ENCODE measurements at places on chromosomes 6 and 20.

GRCh38 chr6:115753446-115753845 lies 307.2 kb downstream of the FRK start:
- DNase-seq: no peak

DNA sequence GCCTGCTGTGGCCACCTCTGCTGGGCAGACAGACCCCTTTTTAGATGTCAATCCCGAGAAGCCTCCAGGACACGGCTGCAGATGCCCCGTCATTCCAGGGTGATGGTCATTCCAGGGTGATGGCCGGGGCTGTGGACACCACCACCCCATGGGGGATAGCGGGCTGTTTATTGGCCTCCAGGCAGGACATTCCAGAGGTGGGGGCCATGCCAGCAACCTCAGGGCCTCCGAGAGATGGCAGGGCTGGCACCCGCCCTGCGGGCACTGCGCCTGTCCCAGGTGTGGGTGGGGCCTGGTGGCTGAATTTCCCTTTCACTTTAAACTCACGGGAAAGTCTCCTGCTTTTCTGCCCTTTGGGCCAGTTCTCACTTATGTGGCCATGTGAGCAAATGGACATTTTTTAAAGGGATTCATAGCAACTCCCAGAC lies 14.5 kb downstream of the COL9A3 start:
- DNase-seq: no peak

- peak; percentile 17 for DNase-seq
Observed at GRCh38 chr6:153625089-153625488, 414.0 kb upstream of the OPRM1 start.

DNA sequence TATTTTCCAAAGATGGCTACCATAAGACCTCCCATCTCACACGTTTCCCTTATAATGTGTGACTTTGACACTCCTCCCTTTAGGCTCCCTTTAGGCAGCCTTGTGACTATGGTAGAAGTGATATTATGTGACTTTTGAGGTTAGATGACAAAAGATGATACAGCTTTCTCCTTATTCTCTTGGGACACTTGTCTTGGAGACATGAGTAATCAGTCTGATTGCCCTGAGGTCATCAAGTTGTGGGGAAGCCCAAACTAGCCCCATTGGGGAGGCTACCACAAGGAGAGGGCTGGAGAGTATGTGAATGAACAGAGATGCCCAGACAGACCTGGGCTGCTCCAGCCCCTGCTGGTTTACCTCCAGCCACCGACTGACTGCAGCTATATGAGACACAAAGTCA lies 10.6 kb upstream of the DLK2 start:
- DNase-seq: no peak

GRCh38 chr6:103534095-103534494 lies 1325.6 kb downstream of the HACE1 start:
- DNase-seq: no peak

- peak; percentile 28 for DNase-seq
Observed at GRCh38 chr20:52191916-52192718, 538 bp upstream of the ZFP64 start.

- peak; percentile 98 for DNase-seq
Observed at GRCh38 chr6:140537834-140538705, 1163.6 kb upstream of the CITED2 start.

GRCh38 chr6:31919624-31920303 lies 7.8 kb upstream of the C2 start:
- no peak for DNase-seq

DNA sequence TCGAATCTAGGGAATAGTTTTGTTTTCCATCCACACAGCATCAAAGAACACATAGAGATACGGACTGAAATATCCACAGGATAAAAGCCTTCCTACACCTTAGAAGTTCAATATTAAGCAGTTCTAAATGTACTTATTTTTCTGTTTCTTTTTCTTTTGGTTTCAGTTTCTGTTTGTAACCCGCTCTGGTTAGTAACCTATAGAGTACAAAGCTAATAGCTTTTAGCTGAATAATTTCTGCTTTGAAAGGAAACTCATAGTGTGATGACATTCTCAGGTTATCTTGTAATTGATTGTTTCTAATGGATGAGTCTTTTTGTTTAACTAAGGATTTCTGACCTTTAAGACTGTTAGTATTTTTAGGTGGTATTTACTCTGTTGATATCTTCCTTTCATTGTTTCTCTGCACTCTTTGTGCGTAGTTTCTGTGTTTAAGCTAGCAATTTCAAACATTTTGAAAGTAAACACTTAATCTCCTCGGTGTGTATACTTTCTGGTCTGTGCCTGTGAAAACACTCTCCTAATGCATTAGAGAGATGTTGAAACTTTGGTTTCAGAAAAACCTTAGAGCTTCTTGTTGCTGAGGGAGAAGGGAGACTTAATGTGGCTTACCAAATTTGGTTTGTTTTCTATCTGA lies 385.5 kb downstream of the HDGFL1 start:
- DNase-seq: peak; percentile 49

DNA sequence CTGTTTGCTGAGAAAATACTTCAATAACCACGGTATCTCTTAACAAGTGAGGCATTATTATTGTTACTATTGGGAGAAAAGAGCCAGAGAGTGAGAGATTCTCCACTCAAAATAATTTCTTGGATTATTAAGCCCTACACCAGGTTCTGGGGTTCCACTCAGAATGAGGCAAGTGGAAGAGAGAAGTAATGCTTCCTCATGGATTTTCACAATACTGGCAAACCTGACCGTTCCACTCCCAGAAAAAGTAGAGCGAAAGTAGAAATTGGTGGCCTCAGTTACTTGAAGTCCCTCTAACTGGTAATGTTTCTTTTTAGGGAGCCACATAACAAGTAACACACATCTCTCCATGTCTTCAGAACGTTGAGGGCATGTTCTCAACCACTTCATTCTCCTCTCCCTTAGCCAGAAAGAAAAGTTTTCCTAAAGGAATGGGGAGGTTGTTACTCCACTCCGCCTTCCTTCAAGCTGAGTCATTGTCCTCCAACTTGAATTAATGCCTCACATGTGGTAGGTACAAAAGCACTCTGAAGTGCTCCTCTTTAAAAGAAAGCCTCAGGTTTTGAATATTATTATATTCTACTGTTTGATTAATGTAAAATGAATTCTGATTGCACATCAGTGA lies 1.9 kb downstream of the BAG2 start:
- DNase-seq: peak; percentile 86

DNA sequence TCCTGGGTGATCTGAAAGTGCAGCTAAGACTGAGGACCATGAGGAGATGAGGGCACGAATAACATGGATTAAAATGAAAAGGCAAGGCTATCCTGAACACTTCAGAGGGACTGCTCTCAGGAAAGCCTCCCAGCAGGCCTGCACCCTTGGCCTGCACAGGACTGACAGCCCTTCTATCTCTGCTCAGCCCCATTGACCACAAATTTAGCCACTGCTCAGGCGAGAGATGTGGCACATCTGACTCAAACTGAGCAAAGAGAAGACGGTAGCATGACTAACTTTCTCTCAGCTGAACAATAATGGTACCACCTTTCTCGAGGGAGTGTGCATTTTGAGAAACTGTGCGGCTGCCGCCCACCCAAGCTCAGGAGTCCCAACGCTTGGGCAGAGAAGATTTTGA lies 257.5 kb downstream of the ADGB start:
- no peak for DNase-seq

DNA sequence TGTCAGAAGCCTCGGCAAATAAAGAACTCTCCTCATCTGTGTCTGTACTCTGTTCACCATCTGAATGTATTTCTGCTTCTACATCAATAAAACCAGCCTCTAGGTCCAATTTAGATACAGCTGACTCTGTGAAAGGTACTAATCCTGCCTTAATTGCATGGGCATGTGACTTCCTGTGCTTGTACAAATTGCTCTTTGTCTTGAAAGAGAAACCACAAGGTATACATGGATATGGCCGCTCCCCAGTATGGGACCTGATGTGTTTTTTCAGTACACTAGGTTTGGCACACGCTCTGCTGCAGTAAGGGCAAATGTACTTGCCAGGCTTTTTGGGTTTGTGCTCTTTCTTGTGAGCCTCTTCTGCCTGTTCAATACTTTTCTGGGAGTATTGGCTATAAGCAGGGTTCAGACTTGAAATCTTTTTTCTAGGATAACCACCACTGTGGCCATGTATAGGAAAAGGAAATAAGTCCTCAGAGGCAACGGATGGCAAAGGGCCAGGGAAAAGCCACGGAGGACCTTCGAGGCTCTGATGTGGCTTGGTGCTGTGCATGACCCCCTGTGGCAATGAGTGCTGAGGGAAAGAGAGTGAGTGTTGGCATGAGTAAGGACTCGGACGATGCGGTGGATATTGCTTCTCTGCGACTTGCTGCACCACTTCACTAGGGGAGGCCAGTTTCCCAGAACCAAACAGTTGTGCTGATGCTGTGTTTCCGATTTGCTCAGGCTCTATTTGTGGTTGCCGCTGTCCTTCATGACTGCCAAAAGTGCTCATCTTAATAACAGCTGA lies 170.9 kb downstream of the HIVEP2 start:
- no peak for DNase-seq

DNA sequence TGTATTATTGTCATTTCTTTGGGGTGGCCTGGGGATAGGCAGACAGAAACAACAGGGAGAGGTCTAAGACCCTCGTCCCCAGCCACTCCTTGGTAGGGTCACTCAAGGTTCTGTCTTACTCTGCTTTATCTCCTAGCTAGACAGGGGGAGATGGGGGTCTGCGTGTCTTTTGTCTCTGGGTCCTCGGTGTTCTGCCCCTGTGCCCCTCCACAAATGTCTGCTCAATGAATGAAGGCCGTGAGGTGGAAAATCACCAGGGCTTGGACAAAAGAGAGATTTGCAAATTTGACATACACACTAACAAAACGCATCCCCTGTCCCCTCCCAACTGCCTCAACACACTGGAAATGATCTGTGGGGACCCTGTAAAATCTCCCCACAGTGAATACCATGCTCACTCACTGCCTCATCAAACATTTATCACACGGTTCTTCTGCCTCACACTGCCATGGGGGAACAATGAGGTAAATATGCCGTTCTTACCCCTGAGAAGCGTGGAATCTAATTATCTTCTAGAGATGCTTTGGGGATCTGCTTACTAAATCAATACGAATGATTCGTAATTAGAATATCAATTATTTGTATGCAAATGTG lies 13.2 kb upstream of the VAPB start:
- DNase-seq: no peak

DNA sequence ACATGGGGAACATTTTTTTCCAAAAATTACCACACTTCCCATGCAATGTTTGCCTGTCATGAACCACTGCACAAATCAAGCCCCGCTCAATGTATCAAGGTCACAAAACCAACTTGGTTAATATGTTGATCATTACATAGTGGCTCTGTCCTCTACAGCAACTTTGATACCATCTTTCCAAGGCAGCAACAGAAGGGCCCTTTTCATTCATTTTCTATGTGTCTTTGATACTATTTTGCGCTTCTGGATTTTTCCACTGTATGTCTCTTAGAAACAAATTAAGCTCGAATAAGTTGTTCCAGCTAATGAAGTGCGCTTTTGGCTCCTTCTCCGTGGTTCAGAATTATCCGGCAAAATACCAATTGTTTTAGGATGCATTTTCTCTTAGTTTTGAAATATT lies 1.5 kb downstream of the ZHX3 start:
- no peak for DNase-seq

GRCh38 chr6:18675881-18676280 lies 288.7 kb downstream of the RNF144B start:
- DNase-seq: no peak

DNA sequence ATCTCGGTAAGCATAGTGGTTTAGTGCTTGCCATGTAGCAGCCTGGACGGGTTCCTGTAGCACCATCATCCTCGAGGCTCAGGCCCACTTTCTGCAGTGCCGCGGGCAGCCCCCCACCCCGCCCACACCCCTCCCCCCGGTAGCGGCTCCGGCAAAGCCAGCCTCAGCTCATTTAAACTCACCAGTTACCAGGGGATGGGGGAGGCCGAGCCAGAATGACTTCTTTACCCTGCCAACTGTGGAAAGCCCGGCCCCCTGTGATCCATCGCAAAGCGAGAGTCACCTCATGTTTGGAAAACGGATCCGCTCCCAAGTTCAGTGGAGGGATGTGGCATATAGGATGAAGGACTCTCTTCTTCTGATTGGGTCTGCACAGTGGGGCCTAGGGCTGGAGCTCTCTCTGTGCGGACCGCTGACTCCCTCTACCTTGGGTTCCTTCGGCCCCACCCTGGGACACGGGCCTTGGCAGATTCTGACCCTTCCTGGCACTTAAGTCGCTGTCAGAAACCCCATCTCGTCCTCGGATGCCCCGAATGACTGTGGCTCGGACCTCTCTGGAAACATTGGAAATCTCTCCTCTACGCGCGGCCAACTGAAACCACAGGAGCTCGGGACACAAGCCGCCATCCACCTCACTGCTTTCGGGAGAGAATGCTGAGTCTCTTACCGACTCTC lies 337.8 kb upstream of the DEFB115 start:
- DNase-seq: no peak

- DNase-seq: no peak
Observed at GRCh38 chr6:169885831-169886230, 134.4 kb downstream of the ERMARD start.

- DNase-seq: no peak
Observed at GRCh38 chr6:170152989-170153388, 137.9 kb downstream of the DLL1 start.

- DNase-seq: no peak
Observed at GRCh38 chr6:84773431-84774156, 9.2 kb upstream of the TBX18 start.

GRCh38 chr6:422433-423054 lies 31.0 kb downstream of the IRF4 start:
- peak; percentile 97 for DNase-seq

DNA sequence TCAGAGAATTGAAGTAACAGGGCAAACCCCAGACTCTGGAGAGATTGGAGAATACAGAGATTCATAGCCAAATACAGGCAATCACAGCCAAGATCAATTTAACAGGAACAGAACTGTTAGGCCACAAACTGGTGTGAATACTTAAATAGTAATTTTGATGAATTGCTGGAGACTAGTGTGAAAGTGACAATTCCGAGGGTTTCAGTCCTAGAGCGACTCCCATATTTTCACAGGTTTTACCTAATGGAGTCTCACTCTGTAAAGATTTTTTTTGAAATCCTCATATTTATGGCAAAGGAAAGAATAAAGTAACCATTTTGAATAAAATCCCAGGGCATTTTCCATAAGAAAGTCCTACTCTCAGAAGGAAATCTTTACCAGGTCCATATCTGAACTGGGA lies 135.5 kb downstream of the MMUT start:
- DNase-seq: no peak

GRCh38 chr20:48606841-48607543 lies 220.8 kb downstream of the PREX1 start:
- no peak for DNase-seq

DNA sequence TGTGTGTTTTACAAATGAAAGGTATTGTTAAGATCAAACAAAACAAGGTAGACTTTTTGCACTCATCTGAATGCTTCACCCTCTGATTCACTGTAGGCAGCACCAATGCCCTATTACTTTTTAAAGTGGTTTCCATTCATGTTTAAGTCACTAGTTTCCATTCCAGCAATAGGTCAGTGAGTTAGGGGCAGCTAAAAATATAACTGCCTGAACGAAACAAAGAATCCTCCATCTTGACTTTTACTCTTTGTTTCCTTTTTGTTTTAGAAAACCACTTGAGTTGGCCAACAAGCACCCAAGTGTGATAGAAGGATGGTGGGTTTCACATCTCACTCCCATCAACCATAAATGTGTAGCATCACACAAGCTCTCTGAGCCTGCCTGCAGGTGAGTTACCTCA lies 25.5 kb downstream of the CLIC5 start:
- DNase-seq: no peak

GRCh38 chr6:141483598-141484061 lies 649.1 kb upstream of the GJE1 start:
- DNase-seq: peak; percentile 93

Measured in fibroblast of lung (primary cell).